ENCODE measurements at places on chromosomes 7 and 10.

DNA sequence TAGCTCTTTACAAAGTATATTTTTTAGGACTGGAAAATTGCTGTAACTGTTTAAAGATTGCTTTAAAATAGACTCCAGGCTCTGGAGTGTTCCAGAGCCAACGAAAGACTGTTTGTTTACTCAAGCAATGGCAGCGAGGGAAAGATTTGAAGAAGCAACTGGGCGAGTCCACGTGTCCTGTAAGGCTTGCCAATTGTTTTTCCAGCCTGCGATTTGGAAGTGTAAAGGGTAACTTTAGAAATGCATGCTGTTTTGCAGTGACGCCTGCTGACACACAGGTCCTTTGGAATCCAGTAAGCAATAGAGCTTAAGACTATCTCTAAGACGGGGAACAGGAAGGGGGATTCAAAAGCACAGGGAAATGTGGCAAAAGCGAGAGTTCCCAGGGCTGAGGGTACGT is 55.8 kb downstream of the TACC2 start:
- no peak for DNase-seq

GRCh38 chr7:19488056-19488455 is 220.8 kb downstream of the POLR1F start:
- no peak for DNase-seq

GRCh38 chr10:24989867-24990266 is 26.1 kb downstream of the ENKUR start:
- no peak for DNase-seq

DNA sequence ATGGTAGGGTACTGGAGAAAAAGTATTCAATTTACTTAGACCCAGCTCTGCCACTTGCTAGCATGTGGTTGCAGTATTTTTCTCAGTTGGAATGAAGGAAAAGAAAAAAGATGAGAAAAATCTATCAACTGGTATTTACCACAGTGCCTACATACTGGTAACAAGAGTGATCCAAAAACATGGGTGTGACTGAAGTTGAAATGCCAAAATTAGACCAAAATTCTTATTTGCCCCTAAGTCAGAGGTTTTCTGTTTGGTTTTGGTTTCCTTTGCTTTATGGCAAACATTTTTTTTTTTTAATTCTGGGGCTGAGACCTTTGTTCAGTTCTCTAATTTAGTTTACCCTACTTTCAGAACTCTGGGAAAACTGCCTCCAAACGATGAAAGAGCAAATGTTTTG is 12.3 kb downstream of the HYCC1 start:
- DNase-seq = no peak

DNA sequence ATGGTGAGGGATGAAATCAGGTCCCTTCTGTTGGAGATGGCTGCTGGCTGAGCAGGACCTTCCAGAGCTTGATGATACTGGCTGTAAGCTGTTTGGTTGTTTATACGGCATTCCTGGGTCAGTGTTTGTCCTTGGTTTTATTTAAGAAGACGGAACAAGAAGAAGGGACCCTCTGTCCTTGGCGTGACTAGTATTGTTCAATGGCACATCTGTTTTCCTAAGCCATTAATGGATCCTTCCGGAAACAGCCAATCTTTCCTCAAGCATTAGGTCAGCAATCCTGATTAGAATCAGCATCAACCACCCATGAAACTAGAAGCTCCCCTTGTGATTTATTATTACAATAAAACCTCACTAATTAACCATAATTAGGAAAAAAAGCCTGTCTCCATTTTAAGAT is 128.7 kb upstream of the KIAA1217 start:
- no peak for DNase-seq

GRCh38 chr10:85447690-85448089 is 918.9 kb downstream of the GRID1 start:
- DNase-seq = no peak

DNA sequence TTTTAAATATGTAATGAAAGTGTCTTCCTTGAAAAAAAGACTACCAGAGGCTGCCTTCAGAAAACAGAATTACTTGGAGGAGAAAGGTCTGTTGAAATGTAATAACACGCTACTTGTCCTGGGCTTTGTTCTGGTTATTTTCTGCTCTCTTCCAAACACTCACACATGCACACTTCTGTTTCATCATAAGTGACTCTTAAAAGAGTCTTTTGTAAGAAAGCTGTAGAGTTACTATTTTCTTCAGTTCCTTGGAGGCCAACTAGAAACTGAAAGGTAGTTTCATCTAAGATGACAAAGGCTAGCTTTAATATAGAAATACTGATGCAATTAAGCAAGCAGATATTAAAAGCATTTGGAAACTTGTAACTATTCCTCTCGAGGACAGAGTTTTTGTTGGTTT is 39.1 kb downstream of the TASOR2 start:
- DNase-seq = no peak
